Amygdala (tissue), 56 donors: ENCODE measurements at places on chromosomes 7 and 10.

DNA sequence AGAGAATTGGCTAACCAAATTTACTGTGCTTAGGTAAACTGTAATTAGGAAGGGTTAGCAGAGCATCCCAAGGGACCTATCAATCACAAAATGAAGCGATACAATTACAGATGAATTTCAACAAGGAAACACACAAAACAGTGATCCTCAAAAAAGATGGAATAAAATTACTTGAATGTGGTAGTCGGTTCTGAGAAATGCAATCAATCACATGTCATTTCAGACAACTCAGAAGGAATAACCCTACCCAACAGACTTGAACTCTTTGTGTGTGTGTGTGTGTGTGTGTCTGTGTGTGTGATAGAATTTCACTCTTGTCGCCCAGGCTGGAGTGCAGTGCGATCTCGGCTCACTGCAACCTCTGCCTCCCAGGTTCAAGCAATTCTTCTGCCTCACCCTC, 43.5 kb downstream of the ST8SIA6 start:
- DNase-seq: no peak

DNA sequence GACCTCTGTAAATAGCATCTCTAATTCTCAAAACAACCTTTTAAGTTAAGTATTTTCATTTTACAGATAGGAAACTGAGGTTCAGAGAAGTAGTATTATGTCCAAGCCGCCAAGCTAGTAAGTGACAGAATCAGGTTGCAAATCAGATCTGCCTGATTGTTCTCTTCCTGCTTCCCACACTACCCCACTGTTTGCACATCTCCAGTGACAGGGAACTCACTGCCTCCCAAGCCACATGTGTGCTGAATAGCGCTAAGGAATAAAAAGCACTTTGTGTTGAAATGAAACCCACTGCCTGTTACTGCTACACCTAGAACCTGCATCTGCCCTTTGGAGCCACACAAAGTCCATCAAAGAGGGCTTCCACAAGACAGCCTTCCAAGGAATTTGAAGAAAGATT, 45.1 kb upstream of the WDR11 start:
- DNase-seq: no peak

GRCh38 chr10:62082729-62083411, 181.4 kb downstream of the ARID5B start:
- no peak for DNase-seq

GRCh38 chr7:11584406-11585031, 247.5 kb downstream of the THSD7A start:
- no peak for DNase-seq

GRCh38 chr10:91032611-91033206, 111.8 kb upstream of the ANKRD1 start:
- DNase-seq: no peak

- no peak for DNase-seq
These were observed 238.2 kb downstream of the DNAJB6 start for GRCh38 chr7:157574914-157575586.

GRCh38 chr7:115478426-115478825, 552.1 kb downstream of the TFEC start:
- no peak for DNase-seq

- peak; percentile 62 for DNase-seq
These were observed 30.0 kb upstream of the MSRB2 start for GRCh38 chr10:23065181-23065948.

DNA sequence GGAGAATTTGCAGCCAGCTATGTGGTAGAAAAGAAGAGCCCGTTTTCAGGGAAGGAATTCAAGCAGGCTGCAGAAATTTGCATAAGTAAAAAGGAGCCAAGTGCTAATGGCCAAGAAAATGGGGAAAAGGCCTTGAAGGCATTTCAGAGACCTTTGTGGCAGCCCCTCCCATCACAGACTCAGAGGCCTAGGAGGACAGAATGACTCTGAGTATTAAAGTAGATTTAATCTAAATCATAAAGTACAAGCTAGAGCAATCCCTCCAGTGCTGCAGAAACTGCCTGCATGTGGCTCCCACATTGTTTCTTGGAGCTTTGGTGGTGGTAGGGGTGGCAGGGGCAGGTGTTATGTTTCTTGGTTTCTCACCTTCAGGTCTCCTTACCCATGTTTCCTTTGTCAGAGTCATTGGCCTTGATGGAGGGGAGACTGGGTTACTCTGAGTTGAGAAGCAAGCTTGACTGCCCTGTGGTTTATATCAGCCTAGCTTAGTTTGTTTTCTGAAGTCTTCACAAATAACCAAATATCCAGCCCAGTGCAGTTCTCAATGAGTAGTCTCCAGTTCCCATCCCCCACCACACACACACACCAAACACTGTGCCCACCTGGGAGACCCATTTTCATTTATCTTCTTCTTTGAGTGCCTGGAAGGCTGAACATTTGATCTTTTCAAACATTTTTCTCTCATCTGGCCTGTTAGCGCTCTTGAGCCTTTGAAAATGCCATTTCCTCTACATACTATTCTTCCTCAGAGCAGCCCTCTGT, 34.5 kb downstream of the ITPRIP start:
- DNase-seq: no peak

GRCh38 chr7:13312307-13312706, 624.9 kb downstream of the ARL4A start:
- DNase-seq: no peak

DNA sequence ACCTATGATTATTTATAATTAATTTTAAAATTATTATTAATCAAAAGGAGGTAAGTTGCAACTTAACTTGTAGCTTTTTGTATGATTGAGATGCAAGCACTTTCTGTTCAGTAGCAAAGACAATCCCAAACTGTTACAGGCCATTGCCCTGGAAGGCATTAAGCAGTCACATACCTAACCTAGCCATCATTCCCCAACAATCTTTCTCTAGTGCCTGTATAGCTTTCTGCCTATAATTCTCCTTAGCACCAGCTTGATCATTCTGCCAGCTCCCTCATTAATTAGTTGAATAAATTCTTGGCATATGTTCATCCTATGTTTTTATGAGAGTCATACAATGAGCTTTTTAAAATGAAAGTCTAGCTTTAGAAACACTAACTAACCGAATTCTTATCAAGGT, 178.9 kb upstream of the TMEM106B start:
- no peak for DNase-seq

DNA sequence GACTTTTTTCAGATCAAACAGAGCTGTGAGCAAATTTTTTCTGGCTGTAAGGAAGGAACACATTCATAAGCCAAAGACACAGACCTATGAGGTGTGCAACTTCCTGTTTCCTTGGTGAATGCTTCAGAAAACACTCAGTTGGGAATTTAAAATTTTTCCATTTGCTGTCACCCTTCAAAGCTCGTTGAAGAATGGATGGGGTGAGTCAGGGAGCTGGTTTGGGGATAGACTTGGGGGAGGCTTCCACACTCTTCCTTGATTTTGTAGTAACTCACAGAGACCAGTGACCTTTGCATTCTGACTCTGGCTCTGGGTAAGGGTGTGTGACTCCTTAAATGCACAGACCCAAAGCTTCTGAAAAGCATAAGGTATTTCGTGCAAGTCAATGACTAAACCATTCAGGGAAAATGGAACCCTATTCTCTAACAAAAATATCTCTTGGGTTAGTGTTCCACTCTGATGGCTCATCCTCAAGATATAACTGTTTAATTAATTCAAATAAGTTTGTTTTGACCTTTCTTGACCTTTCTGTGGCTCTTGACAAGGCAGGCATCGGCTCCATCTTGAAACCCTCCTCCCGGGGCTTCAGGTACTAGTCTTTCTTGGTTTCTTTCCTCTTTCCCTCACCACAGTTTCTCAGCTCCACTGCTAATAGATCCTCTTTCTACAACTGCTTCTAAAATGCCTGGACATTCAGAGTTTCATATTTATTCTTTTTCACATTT, 227.8 kb upstream of the INHBA start:
- no peak for DNase-seq

GRCh38 chr10:74194545-74194944, 43.5 kb downstream of the ADK start:
- no peak for DNase-seq

DNA sequence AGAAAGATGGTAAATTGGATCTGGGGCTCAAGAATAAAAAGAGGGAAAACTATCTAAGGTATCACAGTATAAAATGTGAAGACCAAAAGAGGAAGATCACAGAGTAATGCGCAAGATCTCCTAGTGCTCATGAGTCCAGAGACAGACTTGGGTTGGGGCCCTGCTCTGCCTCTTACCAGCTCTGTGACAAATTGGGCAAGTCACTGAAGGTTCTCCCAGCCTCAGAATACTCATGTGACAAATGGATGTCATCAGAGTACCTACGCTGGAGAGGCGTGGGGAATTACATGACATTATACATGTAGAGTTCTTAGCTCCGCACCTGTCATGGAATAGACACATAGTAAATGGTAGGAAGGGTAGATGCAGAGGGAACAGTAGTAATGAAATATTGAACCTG, 124.4 kb downstream of the DOCK4 start:
- no peak for DNase-seq

DNA sequence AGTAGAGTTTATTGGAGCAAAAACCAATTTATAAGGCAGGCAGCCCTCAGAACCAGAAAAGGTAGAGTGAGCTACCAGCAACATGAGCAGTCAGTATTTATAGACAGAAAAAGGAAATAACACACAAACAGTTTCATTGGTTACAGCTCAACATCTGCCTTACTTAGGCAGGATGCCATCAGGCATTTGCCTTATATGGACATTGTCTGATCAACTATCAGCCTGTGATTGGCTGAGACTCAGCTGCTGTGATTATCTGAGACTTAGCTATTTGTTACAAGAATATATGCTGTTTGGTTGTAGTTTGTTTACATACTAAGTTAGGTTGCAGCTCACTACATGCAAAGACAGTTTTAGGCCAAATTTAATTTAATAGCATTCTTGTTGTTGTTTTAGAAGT, 60.4 kb upstream of the CDK1 start:
- no peak for DNase-seq

- DNase-seq: no peak
These were observed 556.4 kb downstream of the SORCS1 start for GRCh38 chr10:106608066-106608465.

DNA sequence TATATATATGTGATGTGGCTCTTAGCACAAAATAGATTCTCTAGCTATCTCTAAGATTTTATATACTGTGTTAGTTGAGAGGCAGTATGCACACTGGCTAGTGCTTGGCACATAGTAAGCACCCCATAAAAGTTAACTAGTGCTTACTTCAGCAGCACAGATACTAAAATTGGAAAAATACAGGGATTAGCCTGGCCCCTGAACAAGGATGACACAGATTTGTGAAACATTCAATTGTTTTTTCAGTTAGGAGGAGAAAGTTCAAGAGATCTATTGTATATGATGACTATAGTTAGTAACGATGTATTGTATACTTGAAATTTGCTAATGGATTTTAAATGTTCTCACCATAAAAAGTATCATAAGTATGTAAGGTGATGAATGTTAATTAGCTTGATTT, 78.3 kb upstream of the LRRC17 start:
- DNase-seq: no peak

DNA sequence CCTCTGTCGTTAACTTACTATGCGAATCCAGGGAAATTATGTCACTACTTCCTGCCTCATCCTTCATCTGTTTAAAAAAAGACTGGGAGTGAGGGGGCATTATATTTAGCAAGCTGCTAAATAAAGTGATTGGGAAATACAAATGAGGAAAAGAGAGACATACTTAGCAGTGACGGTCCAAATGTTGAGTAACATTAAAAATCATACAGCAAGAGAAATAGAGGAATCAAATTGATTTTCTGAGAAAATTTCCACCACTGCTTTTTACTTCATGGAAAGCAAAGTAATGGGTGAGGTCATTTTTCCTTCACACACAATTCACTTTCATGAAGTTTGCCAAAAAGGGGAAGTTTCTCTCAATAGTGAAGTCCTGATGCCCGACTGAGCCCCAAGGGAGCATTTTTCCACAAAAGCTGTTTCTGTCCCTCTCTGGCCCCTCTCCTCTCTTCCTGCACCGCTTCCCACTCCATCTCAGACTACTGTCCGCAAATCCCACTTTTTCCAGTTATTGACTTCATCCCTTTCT, 61.9 kb upstream of the ADO start:
- no peak for DNase-seq
